ENCODE measurements at places on chromosomes 16 and 17.

DNA sequence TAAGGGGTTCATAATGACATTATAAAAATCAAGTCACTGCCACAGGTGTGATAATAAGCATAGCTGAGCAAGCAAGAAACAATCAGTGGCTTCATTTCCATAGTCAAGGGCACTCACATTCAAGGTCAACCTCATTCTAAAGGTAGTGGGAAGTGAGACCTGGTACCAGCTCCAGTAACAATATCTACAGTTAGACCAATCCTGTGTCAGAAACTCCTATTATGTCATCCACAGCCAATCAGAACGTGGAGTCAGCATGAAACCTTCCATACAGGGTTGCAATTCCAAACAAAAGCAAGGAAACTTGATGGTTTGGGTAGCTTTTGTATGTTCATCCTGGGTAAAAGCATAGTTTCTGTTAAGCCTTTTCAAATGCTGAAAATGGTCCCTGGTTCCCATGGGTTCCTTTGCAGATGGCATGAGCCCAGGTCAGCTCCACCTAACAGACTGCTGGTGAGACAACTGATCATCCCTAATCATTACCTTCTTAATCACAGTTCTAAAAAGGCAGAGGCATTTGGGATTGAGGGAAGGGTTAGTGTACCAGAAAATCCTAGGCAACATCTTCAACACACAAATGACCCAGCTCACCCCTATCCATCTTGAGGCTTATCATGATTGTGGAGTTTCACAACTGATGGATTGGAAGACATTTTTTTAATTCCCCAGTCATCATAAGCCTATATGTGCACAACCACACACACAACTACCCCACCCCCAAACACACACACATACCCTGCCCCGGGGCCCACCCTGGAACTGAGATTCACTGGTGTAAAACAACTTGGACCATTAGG, 30.4 kb downstream of the TEX2 start:
- DNase-seq = no peak

- no peak for DNase-seq
Observed at GRCh38 chr17:57154921-57155320, 69.9 kb downstream of the AKAP1 start.

DNA sequence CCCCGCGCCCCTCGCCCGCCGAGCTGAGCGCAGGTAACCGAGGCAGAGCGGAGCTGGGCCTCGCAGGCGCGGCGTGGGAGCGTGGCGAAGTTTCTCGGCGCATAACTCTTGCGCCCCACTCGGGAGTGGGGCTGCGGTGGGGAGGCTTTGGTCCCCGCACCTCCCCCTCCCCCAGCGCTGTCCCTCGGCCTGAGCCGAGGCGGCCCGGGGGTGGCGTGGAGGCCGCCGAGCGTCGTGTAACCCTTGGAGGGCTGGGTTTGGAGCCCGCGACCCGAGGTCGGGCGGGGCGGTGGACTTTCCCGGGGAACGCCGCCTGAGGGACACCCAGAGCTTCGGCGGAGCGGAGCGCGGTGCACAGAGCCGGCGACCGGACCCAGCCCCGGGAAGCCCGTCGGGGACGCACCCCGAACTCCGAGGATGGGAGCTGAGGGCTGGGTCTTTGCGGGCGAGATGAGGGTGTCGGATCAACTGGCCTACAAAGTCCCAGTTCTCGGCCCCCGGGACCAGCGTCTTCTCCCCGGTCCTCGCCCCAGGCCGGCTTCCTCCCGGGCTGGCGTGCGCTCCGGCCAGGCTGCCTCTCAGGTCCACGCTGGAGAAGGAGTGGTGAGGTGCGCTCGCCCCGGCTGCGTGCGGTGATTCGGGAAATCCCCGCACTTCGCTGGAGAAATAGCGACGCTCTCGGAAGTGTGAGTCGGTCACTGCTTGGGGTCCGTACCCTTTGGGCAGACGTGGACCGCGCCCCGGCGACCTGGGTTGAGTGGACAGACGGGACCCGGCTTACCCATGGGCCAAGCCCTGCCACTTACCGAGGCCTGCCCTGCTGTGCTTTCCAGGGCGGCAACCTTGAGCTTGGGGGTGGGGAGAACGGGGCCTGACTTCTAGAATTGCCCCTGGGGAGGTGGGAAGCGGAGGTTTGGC, 168.4 kb downstream of the RAB11FIP4 start:
- no peak for DNase-seq

DNA sequence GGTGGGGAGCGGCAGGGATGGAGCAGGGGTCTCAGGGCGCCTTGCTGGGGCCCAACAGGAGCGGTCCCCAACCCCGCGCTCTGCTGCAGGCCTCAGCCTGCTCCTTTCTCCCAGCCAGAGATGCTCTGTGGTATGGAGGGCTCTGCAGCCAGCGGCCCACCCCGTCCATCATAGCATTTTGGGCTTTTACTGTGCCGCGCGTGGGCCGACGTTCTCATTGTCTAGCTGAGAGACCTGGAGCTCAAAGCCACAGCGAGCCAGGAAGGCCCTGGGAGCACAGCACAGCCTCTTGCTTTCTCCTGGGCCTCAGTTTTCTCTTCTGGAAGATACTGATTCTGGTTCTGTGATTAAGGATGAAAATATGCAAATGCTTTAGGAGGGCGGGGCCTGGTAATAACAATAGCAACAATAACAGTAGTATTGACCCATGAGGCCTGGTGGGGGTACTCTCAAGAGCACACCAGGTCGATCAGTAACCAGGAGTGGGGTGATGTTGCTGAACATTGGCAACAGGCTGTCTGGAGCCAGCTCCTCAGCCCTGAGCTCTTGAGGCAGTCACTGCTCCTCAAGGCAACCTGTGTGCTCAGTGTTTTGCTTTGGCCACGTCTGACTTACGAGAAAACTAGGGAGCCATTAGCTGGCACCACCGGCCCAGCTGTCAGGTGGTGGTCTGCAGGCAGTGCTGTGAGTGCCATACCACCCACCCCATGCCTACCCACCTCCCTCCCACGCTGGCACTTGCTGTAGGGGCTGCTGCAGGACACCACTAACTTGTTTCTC, 1.1 kb upstream of the RASD1 start:
- DNase-seq = no peak

DNA sequence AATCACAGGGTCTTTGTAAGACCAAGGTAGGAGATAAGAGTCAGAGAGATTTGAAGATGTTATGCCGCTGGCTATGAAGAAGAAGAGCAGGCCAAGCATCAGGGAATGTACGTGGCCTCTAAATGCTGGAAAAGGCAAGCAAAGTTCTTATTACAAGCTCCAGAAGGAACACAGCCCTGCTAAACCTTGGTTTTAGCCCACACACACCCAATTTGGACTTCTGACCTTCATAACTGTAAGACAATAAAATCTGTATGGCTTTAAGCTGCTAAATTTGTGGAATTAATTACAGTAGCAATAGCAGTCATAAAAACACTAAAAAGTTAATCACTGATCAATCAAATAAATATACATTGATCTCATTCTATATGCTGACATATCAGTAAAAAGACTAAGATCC, 6.0 kb downstream of the TMEM170A start:
- DNase-seq = no peak

GRCh38 chr17:8294361-8294760, 839 bp downstream of the SLC25A35 start:
- DNase-seq = no peak

DNA sequence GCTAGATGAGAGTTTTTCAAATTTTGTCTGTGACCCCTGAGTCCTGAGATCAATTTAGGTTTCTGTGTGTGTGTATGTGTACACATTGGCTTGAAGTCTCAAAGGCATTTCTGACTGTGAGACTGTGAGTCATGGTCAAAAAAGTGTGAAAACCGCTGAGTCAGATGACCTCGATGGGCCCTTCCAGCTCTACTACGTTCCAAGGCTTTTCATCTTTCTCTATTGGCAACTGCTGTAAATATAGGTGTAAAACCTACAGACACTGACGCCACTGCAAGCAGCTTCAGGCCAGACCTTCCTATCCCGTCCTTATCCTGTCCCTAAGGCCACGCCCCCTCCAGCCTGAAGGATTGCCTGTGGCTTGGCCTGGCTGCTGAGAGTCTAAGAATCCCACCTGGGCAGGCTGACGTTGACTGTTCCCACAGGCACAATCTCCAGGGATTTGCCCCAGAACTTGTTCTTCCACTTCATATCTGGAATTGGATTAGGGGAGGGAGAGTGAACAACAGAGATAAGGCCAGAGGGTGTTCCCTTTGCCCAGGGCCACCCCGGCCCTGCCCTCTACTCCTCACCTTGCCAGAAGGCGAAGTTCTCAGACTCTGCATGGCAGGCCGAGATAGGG, 11.3 kb downstream of the OSBPL7 start:
- DNase-seq = peak; percentile 53

DNA sequence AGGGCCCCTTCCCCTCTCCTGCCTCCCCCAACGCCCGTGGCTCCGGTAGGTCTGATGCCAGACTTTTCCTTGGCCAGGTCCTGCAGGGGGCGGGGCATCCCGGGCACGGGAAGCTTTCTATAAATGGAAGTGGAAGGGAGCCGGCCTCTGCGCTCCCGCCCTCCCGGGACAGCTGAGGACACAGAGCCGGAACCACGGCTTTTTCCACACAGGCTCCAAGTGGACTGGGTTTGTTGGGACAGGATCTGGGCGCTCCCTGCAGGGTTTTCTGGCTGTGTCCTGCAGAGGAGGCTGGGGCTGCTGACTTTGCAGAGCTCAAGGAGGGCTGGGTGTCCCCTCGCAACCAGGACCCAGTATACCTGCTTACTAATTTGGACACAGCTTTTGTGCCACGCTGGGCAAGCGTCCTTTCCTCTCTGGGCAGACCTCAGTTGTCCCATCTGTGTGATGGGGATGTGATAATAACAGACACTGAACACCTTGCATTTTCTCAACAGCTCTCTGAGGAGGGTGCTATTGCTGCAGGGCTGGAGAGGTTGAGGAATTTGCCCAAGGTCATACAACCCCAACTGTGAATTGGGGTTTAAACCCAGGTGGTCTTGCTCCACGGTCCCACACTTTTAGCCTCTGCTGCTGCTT, 1.8 kb downstream of the TNS4 start:
- DNase-seq = peak; percentile 62

DNA sequence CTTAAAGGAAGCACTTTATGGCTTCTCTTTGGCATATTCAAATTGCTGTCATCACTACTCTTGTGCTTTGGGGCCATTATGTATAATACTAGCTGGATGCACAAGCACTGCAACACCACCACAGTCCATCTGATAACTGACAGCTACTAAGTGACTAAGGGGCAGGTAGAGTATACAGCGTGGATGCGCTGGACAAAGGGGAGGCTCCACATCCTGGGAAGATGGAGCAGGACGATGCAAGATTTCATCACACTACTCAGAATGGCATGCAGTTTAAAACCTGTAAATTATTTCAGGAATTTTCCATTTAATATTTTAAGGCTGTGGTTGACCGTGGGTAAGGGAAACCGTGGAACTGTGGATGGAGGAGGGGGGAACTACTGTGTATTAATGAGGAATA, 25.0 kb downstream of the MPRIP start:
- DNase-seq = no peak

GRCh38 chr16:88550246-88550661, 19.9 kb upstream of the ZC3H18 start:
- no peak for DNase-seq

DNA sequence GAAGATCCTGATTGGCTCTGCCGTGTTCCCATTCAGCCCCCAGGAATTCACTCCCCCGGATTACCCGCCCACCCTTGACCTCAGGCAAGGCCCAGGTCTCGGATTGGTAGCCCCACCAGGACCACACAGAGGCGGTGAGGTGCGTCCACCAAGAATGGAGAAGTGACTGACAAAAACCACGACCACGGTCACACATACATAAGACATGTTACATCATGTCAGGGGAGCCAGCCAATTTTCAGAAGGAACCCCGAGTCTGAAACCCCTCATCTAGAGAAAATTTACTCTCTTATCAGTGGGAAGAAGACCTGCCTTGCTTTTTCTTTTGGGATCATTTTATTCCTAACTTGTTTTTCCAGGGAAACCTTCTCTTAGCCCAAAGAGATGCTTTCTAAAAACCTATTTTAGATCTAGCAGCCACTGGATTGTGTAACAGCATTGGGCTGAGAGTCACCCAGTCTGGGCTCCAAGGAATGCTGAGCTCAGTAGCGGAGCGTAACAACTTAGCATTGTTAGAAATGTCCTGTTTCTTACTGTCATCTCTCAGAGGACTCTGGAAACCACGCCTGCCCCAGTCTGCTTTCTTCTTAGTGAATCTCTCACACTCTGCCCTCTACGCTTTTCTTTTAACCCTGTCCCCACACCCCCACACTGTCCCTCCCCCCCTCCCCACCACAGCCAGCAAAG, 164.1 kb downstream of the CMIP start:
- no peak for DNase-seq

- no peak for DNase-seq
Observed at GRCh38 chr17:10744501-10745000, 14.7 kb upstream of the TMEM220 start.

- no peak for DNase-seq
Observed at GRCh38 chr17:72501404-72502370, 380.9 kb downstream of the SOX9 start.

Data from HuH-7.5 (cell line).